Inflammatory macrophage treated with lipopolysaccharide for 1 hour (primary cell): ENCODE measurements at places on chromosomes 4 and X.
A peak's percentile ranks its signal among the peaks of the same experiment; 100 is the strongest.

GRCh38 chr4:177008836-177009501 lies 216.2 kb upstream of the VEGFC start:
- no peak for DNase-seq

GRCh38 chr4:39497909-39498726 lies 29.1 kb downstream of the UGDH start:
- DNase-seq, result no peak

DNA sequence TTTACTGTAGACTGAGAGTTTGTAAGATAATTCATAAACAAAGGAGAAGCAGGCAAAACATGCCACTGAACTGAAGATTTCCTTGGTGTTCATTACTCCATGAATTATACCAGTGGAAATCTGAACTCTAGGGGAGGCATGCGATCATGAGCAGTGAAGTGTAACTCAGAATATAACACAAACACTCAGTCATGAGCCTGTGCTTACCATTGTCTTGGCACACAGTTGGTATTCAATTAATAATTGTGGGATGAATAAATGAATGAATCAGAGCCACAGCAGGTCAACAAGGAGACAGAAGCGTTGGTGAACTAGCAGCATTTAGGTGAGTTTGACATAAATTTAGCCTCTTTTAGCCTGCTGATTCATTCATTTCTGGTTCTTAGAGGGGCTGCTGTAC lies 263.5 kb upstream of the DKK2 start:
- no peak for DNase-seq

DNA sequence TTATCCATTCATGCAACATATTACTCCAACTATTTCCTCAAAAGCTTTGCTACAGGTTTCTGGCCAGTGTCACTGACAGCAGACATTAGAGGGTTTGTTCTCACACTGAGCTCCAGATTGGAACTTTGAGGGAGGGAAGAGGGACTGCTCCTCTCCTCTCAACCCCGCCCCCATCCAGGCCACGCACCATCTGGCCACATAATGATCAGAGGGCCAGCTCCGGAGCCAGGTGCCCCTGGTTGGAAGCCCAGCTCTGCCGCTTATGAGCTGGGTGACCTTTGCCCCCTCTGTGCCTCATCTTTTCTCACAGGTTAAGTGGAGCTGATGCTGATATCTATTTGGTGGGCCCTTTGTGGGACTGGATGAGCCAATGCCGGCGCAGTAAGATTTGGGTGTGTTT lies 55.8 kb downstream of the C4orf50 start:
- DNase-seq, result no peak

- no peak for DNase-seq
Observed at GRCh38 chr4:124851741-124852140, 139.2 kb upstream of the ANKRD50 start.

DNA sequence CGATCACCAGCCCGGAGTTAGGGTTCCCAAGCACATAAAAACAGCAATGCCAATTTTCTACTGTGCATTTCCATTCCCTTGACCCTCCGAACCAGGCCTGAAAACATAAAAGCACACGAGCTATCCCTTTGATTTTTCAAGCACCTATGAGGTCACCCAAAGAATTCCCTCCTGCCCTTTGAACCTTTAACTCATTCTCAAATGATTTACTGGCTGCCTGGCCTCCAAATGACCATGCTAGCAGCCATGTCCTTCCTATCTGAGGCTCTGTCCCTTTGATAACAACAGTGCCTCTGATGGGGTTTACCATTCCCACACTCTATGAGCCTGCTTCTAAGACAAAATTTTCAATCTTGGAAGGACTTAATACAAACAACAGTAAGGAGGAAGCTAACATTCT lies 15.2 kb downstream of the SHROOM4 start:
- DNase-seq, result no peak

DNA sequence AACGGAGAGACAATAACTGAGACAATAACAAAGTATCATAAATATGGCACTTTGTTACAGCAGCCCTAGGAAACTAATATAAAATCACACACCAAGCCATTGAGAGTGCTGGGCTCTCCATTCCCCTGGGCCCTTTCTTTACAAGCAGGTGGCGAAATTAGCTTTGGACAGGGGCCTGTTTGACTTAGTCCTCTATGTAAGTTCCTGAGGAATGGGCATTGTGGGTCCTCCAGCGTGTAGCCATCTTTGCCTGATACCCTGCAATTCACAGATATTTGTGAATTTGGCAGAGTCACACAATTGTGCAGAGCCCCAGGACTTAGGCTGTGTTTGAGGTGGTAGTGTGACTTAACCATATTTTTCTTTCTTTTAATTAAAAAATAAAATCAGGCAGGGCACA lies 67.6 kb downstream of the BCOR start:
- no peak for DNase-seq

- DNase-seq, result no peak
Observed at GRCh38 chrX:57178605-57179004, 41.4 kb upstream of the SPIN2A start.

- no peak for DNase-seq
Observed at GRCh38 chr4:99668472-99668871, 10.8 kb upstream of the C4orf54 start.

- DNase-seq, result no peak
Observed at GRCh38 chr4:15891312-15891711, 47.2 kb downstream of the FGFBP1 start.

DNA sequence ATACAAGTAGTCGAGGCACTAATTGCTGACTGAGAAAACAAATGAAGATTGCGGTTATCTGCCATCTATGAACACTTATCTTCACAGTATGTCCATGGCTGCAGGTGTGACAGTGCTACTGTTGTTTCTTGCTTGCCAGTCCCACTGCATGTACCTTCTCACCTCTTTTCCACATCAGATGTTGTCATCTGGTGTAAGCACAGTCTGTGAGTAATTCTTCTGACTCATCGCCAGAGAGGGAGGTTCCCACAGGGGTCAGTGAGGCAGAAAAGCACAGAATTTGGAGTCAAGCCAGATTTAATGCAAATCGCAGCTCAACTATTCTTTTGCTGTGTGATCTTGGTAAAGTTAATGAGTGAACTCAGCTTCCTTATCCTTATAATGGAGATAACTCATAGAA lies 144.4 kb downstream of the GLRA2 start:
- no peak for DNase-seq

DNA sequence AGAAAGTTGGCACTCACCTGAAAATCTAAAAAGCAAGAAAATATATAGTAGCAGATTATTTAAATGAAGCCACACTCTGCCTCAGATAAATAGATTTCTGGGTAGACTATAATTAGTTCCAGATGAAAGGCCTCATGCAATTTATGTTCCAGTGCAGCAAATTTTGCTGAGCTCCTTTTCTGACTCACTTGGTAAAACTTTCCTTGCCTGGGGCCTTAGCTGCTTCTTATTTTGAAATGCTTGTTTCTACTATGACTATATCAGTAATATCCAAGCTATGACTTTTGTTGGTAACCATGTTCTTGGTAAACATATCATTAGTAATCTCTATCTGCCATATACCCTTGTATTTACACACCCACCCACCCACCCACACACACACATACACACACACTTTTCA lies 961.8 kb downstream of the SH3BGRL start:
- no peak for DNase-seq

DNA sequence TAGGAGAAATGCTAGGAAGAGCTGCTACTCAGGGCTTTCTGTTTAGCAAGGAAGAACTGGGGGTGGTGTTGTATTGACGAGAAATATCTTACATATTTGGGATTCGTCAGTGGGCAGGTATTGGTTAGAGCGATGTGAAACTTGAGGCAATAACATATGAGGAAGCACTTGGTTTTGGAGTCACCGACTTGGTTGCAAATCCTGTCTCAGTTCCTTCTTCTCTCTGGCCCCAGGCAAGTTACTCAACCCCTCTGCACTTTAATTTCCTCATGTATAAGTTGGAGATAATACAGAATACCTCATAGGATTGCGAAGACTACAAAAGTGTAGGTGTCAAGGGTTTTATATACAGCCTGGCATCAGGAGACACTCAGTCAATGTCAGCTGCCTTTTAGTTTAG lies 34.1 kb downstream of the GPAT3 start:
- DNase-seq, result peak; percentile 98

DNA sequence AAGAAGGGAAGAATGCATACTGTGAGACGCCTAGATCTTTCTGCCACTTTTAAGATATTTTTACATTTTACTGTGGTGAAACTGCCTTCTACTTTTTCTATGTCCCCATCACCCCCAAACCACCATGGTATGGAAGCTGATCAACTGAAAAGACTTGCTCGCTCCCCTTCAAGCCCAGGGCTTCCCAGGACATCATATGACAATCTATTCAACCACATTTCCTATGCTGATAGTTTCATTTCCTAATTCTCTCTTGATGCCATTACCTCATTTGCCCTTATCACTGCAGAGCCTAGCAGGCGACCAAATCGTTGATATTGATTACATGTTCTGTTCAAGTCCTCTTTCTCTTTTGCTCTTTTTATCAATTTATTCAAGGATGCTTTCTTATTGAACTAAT lies 40.1 kb upstream of the KLHL34 start:
- peak; percentile 13 for DNase-seq

GRCh38 chrX:38318606-38319005 lies 8.7 kb downstream of the RPGR start:
- no peak for DNase-seq

DNA sequence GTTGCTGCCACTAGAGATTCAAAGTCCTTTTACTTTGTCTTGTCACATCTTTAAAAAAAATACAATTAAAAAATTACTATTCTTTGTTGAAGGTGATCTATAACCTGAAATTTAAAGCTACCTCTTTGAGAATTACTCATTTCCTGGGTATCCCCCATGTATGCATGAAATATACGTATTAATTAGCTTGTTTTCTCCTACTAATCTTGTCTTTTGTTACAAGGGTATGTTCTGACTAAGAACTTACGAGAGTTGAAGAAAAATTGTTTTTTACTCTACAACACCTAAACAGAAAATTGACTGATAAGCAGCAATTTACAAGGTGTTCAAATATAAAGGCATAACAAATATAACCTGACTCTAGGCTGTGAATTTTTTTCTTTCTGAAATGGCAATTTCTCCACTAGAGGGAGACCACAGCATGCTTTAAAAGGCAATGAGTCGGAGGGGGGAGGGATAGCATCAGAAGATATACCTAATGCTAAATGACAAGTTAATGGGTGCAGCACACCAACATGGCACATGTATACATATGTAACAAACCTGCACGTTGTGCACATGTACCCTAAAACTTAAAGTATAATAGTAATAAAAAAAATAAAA lies 249.6 kb downstream of the OPHN1 start:
- peak; percentile 17 for DNase-seq

GRCh38 chr4:15884666-15885065 lies 53.9 kb downstream of the FGFBP1 start:
- DNase-seq, result no peak

DNA sequence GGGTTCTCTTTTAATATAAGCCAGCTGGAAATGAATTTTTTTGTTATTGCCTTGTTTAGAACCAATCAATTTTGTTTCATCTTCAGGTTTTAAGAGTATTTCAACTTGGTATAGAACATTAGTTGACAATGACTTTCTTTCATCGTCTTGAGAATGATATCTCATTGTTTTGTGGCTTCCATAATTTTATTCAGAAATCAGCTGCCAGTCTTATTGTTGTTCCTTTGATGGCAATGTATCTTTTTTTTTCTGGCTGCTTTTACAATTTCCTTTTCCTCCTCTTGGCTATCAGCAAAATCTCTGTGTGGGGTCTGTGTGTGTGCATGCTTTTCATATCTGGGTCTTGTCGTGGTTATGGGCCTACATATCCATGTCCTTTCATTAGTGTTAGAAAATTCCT lies 1536.4 kb upstream of the TENM3 start:
- DNase-seq, result no peak

DNA sequence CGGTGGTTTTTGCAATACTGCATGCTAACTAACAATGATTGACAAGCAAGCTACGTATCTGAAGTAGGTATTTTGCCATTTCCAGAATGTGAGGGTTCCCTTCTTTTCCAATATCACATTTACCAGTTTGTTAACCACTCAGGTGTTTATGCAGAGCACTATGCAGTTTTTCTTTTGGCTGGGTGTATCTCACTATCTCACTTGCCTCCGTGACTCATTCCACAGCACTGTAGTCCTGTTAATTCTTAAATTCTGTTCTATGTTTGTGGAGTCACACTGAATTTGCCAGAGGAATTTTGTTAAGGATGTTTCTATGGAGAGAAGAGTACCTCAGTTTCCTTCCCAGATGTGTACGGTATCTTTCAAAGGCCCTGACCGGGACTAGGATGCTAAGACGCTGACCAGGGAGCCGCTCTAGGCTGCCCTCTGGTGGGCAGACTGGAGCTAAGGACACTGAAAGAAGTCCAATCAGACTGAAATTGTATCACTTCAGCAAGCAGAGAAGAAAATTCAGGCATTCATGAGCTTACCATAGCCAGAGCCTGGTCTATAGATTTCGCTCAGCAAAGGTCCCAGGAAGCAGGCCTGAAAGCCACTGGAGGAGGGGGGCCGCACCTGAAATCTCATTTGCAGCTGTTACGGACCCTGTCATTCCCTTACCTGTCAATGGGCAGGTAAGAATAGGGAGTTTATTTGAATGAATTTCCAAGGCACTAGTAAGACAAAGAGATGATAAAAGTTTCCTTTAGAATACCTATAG lies 388.4 kb upstream of the SPOCK3 start:
- peak; percentile 44 for DNase-seq

DNA sequence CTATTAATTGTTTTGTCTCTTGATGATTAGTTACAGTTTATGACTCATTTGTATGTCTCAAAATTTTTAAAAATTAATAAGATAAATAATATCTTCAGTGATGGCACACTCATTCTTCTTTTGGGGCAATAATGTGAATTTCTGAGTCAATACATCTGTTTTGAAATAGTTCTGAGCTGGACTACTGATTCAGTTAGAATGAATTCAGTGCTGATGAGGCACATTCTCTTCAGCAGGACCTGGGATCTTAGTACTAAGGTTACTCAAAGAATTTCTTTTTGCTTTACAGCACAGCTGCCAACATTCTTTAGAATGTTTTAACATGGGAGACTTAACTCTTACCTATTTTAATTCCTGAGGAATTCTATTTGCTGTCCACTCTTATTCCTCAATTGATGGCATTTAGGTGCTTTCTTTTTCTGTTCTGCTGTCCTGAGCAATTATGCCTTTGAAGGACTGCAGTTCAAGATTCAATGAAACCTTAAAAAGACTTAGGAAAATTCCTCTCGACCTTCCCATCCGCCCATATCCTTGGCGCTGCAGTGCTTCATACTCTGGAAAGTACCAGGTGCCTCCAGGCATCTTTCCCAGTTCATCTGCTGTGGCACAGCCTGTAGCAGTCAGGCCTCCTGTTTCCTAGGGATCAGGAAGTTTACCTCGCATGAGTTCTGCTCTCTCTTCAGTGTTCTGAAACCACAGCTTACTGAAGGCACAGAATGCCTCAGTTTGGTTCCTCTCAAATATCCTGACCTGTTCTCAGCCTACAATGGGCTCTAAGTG lies 213.7 kb downstream of the FSTL5 start:
- DNase-seq, result no peak

GRCh38 chrX:5733501-5733900 lies 495.2 kb downstream of the NLGN4X start:
- DNase-seq, result no peak
